Uterus (tissue), 4 donors: ENCODE measurements at places on chromosomes 3 and 15. TPM values are rescaled to one million over a fixed set of nuclear protein-coding genes. Genes with fewer than 3 reads are reported as not detected.
A peak's percentile ranks its signal among the peaks of the same experiment; 100 is the strongest.

Gene TRAIP
- total RNA-seq: 5.9 TPM

Gene CCR3
- total RNA-seq: not detected

Gene OIP5
- not detected for total RNA-seq

Gene SNX22
- total RNA-seq: 1.7 TPM

Gene GOLGA8K
- not detected for total RNA-seq

Gene CX3CR1
- total RNA-seq: 1.1 TPM

- no peak for DNase-seq
Measured at GRCh38 chr15:81311752-81312464, 12.0 kb downstream of the STARD5 start.

DNA sequence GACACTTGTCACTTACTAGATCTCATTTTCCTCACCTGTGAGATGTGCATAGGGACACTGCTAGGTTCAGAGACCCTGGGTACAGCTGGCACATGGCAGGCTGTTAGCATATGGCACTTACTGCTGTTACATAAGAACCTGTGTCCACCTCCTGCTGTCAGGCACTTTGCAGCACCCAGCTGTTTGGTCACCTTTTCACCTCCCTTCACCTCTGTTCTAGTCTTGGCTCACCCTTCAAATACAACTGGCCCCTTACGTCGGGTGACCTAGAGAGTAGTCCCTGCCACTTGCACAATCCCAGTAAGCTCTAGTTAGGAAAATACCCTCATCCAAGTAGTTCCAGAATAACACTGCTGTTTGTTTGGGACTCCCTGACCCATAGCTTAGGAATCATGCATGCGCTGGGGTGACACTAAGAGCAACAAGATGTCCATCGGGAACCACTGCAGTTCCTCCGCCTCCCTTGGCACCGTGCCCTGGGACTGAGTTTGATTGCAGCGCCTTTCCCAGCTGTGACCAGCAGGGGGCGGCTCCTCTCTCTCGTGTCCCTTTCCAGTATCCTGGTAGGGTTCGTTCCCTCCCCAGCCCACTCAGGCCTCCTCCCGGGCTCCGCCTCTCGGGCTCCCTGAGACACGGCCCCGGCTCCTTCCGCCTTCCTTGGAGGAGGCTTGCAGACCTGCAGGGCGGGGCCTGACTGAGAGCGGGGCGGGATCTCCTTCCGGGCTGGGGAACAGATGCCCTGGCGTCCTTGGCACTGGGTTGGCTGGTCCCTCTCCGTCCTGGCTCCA, 78.6 kb downstream of the ABHD5 start:
- peak; percentile 93 for DNase-seq

DNA sequence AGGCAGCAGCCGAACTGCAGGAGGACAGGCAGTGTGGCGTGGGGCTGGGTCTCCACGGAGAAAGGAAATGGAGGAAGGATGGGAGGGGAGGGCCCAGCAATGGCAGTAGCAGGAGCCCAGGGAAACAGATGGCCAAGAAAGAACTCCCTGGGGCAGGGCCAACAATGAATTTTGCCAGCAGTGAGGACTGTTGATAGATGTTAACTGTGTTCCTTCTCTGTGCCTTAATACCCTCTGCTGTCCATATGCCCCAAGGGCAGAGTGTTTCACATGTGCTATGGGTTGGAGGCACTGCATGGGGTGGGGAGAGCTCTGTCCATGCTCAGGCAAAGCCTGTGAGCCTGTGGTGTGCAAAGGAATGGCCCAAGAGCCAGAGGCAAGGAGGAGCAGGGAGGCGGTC, 70.8 kb upstream of the POMGNT2 start:
- DNase-seq: no peak

- DNase-seq: no peak
Measured at GRCh38 chr15:44045217-44045616, 149.9 kb downstream of the FRMD5 start.

GRCh38 chr3:150114873-150115540, 144.3 kb upstream of the PFN2 start:
- DNase-seq: no peak

DNA sequence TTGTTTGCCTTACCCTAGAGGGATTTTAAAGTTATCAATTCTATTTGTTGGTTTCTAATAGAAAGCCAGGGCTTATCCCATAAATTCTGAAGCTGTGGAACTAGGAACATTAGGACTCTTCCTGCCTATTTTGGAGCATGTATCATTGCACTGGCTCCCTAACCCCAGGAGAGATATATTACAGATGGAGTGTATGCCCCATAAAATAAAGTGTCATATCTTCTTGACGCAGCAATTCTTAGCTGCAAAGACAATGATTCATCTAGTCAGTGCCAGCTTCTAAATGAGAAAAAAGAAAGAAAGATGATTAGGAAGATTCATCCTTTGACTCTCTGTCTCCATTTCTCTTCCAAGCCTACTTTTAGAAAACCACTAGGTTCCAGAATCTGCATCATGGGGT, 74.8 kb upstream of the MAGI1 start:
- no peak for DNase-seq
